GM12865 (cell line): ENCODE measurements at places on chromosomes 12 and 14.

DNA sequence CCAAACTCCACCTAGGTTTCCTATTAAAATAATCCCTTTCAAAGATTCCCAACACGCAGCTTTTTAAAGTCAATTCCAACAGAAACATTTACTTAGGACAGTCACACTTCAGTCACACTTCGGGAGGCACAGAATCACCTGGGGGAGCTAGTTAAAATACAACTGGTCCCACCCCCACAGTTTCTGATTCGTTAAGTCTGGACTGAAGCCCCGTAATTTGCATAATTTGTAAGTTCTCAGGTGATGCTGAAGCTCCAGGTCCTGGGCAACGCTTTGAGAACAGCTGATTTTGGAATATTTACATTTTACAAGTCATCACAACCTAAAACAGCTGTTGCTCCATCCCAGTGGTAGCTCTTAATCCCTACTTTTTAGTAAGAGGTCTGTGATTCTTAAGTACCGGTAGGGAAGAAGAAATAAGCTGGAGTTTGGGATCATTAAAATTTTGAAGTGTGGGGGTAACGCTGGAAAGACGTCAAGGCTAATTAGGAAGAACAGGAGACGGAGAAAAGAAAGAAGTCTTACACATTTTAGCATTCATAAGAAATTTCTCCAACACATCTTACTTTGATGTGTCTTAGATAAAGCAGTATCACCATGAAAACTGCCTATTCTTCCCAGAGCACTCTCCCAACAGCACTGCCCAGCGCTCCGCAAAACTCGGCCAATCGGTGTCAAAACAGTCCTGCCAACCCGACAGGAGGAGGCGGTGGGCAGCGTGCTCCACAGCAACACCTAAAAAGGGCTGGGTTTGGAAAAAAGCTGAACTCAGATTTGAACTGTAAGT, 1.1 kb downstream of the IPO8 start:
- DNase-seq = peak; percentile 29

GRCh38 chr12:53523131-53523530, 15.8 kb upstream of the NPFF start:
- no peak for DNase-seq

- no peak for DNase-seq
These were observed 4.5 kb upstream of the PNMA1 start for GRCh38 chr14:73718418-73719251.

DNA sequence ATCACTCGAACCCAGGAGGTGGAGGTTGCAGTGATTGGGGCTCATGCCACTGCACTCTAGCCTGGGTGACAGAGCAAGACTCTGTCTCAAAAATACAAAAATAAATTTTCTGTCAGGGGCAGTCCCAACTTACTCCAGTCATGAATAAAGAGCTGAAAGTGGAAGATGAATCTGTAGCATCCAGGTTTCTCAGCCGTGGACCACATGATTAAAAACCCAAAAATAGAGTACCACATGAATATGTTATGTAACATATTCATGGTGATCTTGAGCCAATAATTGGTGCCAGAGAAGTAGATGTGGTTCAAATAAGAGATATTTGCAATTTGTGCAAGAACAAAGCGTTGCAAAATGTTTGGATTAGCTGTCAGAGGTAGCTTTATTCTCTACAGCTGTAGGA, 23.1 kb downstream of the SPIC start:
- DNase-seq = no peak

- no peak for DNase-seq
These were observed 3.0 kb downstream of the NPAS3 start for GRCh38 chr14:32941668-32942065.

DNA sequence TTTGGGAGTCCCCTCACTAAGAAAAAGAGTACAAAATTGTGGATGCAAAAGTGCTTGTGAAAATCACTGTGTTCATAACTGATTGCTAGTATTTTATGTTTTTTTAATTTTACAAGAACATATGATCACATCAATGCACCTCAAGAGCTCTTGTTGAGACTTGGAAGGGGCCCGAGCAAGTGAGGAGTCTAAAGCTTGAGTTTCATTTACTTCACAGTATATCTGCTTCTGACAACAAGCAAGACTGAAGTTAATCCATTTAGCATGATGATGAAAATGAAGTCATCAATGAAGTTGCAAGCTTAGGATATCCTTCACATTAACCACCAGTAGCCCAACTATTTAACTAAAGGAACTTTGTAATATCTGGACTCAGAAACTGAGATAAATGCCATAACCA, 182.5 kb upstream of the DIO2 start:
- DNase-seq = no peak

- no peak for DNase-seq
These were observed at the start of gene TMEM119 for GRCh38 chr12:108597559-108598471. TMEM119 (minus strand) TSS chr12:108598084; CDS start chr12:108592383, 5,701 bp downstream.

DNA sequence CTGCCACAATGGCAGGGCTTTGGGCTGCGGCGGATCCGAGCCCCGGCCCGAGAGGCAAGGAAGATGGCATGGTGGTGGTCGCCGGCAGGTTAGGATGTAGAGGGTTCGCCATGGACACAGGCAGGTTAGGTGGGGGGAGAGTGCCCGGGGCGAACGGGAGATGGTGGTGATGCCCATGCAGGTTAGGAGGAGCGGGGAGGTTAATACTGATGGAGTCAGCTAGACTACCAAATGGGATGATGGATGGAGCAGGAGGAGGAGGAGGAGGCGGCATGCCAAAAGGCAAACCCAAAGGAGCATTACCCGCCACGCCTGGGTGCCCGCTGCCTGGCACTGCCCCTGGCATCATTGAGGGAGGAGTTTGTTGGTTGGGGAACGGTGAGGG, 6.2 kb downstream of the MYL6 start:
- DNase-seq = no peak

GRCh38 chr14:66043921-66044320, 442.2 kb upstream of the CCDC196 start:
- no peak for DNase-seq

DNA sequence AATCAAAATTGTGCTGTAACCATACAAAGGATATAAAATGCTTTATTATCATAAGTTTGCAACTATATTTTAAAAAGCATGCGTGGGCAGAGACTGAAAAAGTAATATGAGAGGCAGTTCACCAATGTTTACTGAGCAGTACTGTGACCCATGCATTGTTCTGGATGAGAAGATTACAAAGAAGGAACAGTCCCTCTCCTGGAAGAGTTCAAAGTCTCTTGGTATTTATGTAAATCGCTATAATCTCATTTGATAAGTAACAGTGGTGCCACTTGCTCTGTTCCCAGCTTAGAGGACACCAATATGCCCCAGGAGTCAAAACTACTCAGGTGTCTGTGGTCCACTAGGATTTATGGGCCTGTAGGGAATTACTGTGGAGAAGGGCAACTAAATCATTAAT, 2.1 kb upstream of the CMAS start:
- no peak for DNase-seq

- no peak for DNase-seq
These were observed 47.4 kb downstream of the IFNG-AS1 start for GRCh38 chr12:68036642-68037041.

GRCh38 chr12:116247377-116247776, 30.1 kb downstream of the MED13L start:
- DNase-seq = no peak

DNA sequence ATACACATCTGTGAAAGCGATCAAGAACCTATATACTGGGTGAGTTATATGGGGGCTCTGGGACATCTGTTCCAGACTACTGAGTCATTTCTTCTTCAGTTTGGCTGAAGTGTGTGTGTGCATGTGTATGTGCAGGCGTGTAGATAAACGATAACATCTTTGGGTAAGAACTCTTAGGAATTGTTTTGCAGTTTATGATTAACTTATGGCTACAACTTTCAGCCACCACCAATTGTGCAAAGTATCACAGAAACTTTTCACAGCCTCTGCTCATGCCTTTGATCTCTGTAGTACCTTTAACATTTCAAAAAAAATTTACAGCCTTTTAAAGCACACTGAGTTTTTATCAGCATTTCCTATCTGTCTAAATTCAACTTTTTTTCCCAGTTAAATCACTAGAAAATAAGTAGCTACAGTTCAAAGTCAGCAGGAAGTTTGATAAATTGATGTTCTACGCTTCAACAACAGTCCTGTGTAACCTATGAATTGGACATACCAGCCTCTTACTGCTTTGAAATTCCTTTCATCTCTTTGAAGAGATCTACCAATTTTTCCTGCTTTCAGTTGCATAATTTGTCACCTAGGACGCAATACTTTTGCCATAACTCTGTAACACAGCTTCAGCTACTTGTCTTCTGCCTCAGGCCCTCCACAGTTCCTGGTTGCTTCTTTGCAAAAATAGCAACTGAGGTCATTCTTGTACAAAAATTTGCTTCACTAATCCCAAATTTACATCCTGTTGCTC, 43.0 kb downstream of the PPM1H start:
- DNase-seq = no peak

DNA sequence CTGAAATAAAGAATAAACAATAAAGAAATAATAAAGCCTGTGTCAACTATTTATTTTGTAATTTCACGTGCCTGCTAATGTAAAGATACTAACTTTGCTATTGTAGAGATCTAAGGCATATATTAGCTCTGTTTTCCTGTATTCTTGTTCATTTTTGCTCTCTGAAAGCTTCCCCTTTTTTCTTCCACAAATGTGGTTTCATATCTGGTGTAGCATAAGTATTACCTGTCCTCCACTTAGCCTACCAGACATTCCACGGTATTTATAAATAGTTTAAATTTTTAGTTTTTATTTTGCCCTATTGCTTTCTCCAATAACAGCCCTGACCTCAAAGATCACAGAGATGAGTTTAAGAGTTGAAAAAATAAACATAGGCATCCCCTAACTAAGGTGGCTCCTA, 92.6 kb upstream of the ATP2B1 start:
- DNase-seq = no peak

DNA sequence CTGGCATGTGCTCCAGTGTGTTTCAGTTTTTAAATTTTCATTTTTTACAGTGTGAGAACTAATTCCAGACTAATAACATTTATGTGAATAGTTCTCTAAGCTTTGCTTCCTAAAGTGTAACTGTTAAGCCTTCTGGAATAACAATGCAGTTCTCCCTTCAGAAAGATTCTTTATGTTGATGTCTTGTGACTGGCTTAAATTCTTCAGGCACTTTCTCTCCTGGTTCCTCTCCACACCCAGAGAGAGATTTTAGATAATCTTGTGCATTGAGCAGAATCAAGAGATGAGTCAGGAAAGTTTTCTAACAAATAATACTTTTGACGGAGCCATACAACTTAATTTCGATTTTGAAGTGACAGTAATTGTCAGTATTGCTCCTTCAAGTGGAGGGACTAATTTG, 118.5 kb downstream of the RAD51B start:
- DNase-seq = no peak

- no peak for DNase-seq
These were observed 120.9 kb upstream of the BCL2L14 start for GRCh38 chr12:11949738-11950411.

- DNase-seq = peak; percentile 14
These were observed 166.1 kb upstream of the SYT10 start for GRCh38 chr12:33605757-33606156.

- no peak for DNase-seq
These were observed 275.0 kb upstream of the KITLG start for GRCh38 chr12:88855301-88855700.

DNA sequence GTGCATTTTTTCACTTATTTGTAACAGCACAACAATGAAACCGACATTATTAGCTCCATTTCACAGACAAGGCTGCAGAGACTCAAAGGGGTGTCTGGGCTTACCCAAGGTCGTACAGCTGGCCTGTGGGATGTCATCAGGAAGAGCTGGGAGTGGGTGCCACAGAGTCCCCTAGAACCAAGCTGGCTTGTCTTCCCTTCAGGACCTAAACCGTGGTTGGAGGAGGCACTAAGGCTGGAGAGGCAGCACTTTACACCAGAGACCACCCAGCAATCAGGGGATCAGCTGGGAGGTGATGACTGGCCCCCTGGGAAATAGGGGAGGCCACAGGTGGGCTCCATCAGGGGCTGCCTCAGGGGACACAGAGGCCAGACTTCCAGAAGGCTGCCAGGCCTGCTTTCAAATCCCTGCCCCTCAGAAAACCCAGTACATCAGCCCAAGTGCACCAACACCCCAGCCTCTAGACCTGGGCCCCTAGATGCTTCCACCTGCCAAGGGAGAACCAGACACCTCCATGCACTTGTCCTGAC, 28.3 kb downstream of the DIO3 start:
- DNase-seq = no peak
